PC-3 (cell line): ENCODE measurements at places on chromosomes 5 and 9. TPM values are rescaled to one million over a fixed set of nuclear protein-coding genes. Genes with fewer than 3 reads are reported as not detected.

PRKACG gene
- total RNA-seq, result not detected in 2 replicates

ARHGEF39 gene
- total RNA-seq, result 2.6 and 4.1 TPM in 2 replicates

SOHLH1 gene
- not detected in 2 replicates for total RNA-seq

BTNL9 gene
- 11.5 and 15.4 TPM in 2 replicates for total RNA-seq

CD180 gene
- not detected in 2 replicates for total RNA-seq

MAMDC2 gene
- not detected in 2 replicates for total RNA-seq

GLRA1 gene
- total RNA-seq, result not detected in 2 replicates

PRXL2C gene
- total RNA-seq, result 9.7 and 15.2 TPM in 2 replicates

GALT gene
- 7.6 and 9.8 TPM in 2 replicates for total RNA-seq

HSPA5 gene
- total RNA-seq, result 112 and 142 TPM in 2 replicates

NOXA1 gene
- 0.51 and 1.6 TPM in 2 replicates for total RNA-seq

FOXD4 gene
- total RNA-seq, result 0.80 and 0.98 TPM in 2 replicates

DAB2IP gene
- total RNA-seq, result 15.2 and 17.6 TPM in 2 replicates

HSPB3 gene
- not detected in 2 replicates for total RNA-seq

SHROOM1 gene
- 13.6 and 15.7 TPM in 2 replicates for total RNA-seq

PAXX gene
- total RNA-seq, result 113 and 137 TPM in 2 replicates

CBY3 gene
- 1.4 TPM in 1 of 2 replicates, not detected in the other for total RNA-seq

TOR4A gene
- total RNA-seq, result 28.9 and 32.7 TPM in 2 replicates

UQCRQ gene
- total RNA-seq, result 190 and 198 TPM in 2 replicates

GZMA gene
- not detected in 2 replicates for total RNA-seq

SGCD gene
- total RNA-seq, result 0.15 and 0.29 TPM in 2 replicates

C5orf46 gene
- total RNA-seq, result 59.9 and 78.7 TPM in 2 replicates

NIM1K gene
- 0.17 and 0.26 TPM in 2 replicates for total RNA-seq

CDKN2A gene
- 273 and 293 TPM in 2 replicates for total RNA-seq

PCSK5 gene
- not detected in 2 replicates for total RNA-seq

CMBL gene
- 35.7 and 38.4 TPM in 2 replicates for total RNA-seq

SURF4 gene
- 161 and 173 TPM in 2 replicates for total RNA-seq

RNF38 gene
- 4.3 and 9.4 TPM in 2 replicates for total RNA-seq

C5orf63 gene
- 2.9 and 3.7 TPM in 2 replicates for total RNA-seq

LHX6 gene
- total RNA-seq, result 11.1 and 16.5 TPM in 2 replicates

FGF1 gene
- total RNA-seq, result 1.5 and 9.7 TPM in 2 replicates

PTAR1 gene
- 20.0 and 22.9 TPM in 2 replicates for total RNA-seq

N4BP3 gene
- total RNA-seq, result 0.36 and 0.86 TPM in 2 replicates

FIBCD1 gene
- total RNA-seq, result 7.5 and 8.9 TPM in 2 replicates

CAMLG gene
- 12.9 and 19.5 TPM in 2 replicates for total RNA-seq

HTR1A gene
- not detected in 2 replicates for total RNA-seq

TEX48 gene
- 2.4 TPM in 1 of 2 replicates, not detected in the other for total RNA-seq

GALNT12 gene
- total RNA-seq, result 14.8 and 24.8 TPM in 2 replicates

NAA35 gene
- 12.2 and 14.6 TPM in 2 replicates for total RNA-seq

FOXD4L5 gene
- 0.04 TPM in 1 of 2 replicates, not detected in the other for total RNA-seq

FAM81B gene
- total RNA-seq, result not detected in 2 replicates

SV2C gene
- total RNA-seq, result not detected in 2 replicates

C9orf72 gene
- total RNA-seq, result 7.9 and 10.4 TPM in 2 replicates

HAPLN1 gene
- 7.8 and 11.2 TPM in 2 replicates for total RNA-seq

MLANA gene
- not detected in 2 replicates for total RNA-seq
